ENCODE measurements at places on chromosomes 6 and 20.
A peak's percentile ranks its signal among the peaks of the same experiment; 100 is the strongest.

GRCh38 chr6:163945808-163946207, 531.3 kb downstream of the QKI start:
- DNase-seq, result no peak

GRCh38 chr6:167397712-167398111, 72.8 kb downstream of the TTLL2 start:
- DNase-seq, result no peak

- peak; percentile 48 for DNase-seq
Measured at GRCh38 chr6:52647199-52647598, 23.7 kb upstream of the TMEM14A start.

- no peak for DNase-seq
Measured at GRCh38 chr20:59561614-59562277, 42.6 kb upstream of the PHACTR3 start.

GRCh38 chr6:108518714-108519576, 41.8 kb upstream of the FOXO3 start:
- peak; percentile 16 for DNase-seq

DNA sequence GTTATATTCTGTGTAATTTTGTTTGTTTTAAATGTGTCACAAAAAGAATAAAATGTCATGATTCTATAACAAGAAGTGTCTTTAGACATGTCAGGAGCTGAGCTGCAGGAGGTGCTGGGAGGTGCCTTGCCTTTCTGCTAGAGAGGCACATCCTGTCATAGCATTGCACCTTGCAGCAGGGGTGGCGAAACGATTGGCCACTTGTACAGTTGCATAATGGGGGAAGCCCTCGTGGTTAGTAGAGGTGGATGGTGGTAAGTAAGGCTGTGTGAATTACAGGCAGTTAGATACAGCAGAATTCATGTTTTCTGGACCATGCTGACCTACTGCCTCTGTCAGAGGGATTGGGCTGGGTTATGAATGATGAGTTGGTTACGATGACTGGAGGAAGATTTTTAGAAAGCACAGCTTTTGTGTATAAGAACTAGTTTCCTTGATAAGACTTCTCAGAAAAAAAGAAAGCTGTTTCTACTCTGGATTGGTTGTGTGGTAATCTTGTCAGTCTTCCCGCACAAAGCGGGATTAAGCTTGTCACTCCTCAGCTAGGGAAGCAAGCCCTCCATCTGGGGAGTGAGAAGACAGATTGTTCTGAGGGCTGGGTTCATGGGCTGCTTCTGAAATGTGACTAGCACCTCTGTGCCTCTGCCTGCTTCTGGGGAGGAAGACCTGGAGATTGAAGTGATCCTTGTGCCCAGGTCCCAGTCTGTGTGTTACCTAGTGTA, 74.9 kb downstream of the FOXO3 start:
- no peak for DNase-seq

GRCh38 chr20:44594730-44595129, 12.4 kb downstream of the PKIG start:
- peak; percentile 33 for DNase-seq

GRCh38 chr6:142613981-142614380, 312.2 kb downstream of the ADGRG6 start:
- DNase-seq, result no peak

- no peak for DNase-seq
Measured at GRCh38 chr6:55826941-55827340, 48.4 kb downstream of the BMP5 start.

- no peak for DNase-seq
Measured at GRCh38 chr20:31831211-31831610, 12.1 kb downstream of the MYLK2 start.

GRCh38 chr6:41872147-41872546, 23.0 kb downstream of the USP49 start:
- DNase-seq, result no peak

GRCh38 chr20:45343532-45344167, 4.6 kb downstream of the SDC4 start:
- no peak for DNase-seq

GRCh38 chr6:160523223-160523622, 140.9 kb downstream of the LPA start:
- DNase-seq, result no peak

Measured in stromal cell of bone marrow (primary cell).